ENCODE measurements at places on chromosomes 6 and 20.

- DNase-seq: no peak
- H3K4me1 ChIP-seq: no peaks in the 10 kb centered on the region
- H3K4me3 ChIP-seq: no peak overlapping the region
- H3K27ac ChIP-seq: no peak overlapping the region
Observed at GRCh38 chr6:10082385-10082784, 332.5 kb downstream of the TFAP2A start.

DNA sequence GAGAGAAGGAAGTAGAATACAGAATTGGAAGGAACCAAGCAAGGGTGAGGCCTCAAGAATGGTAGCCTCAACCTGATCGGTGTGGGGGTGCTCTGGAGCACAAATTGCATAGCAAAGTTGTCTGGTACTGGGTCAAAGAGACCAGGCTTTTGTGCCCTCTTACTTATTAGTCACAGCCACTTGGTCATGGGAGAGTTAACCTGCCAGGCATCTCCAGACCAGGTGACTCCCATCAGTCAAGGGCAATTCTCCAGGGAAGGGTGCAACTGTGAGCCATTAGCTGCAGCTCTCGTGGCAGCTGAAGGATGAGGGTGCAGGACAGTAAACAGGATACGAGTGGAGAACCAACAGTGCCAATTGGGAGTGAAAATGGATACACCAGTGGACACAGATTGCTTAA is 47.7 kb upstream of the PLCB4 start:
- no peak for DNase-seq
- H3K27ac ChIP-seq: no peak overlapping the region
- H3K4me1 ChIP-seq: peaks cover 35% of the 10 kb centered on the region
- H3K36me3 ChIP-seq: no peaks in the 10 kb centered on the region

DNA sequence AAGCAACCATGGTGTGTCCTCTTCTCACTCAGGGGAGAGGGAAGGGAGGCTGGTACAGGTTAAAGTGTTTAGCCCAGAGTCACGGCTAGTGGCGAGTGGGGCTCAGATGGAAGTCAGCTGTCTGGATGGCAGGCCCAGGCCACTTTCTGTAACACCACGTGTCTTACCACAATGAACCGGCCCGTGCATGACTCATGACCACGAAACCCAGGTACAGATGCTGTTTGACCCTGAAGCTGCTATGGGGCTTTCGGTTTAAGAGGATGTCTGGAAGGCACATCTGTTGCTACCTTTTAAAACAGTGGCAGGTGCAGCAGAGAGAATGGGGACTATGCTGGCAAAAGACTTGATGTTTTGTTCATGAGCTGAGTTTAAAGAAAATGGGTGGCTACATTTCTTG is 36.5 kb upstream of the MPC1 start:
- no peak overlapping the region for H3K27ac ChIP-seq
- no peak overlapping the region for H3K4me3 ChIP-seq
- H3K36me3 ChIP-seq: no peaks in the 10 kb centered on the region
- DNase-seq: no peak
- no peaks in the 10 kb centered on the region for H3K27me3 ChIP-seq
- H3K4me1 ChIP-seq: no peaks in the 10 kb centered on the region

DNA sequence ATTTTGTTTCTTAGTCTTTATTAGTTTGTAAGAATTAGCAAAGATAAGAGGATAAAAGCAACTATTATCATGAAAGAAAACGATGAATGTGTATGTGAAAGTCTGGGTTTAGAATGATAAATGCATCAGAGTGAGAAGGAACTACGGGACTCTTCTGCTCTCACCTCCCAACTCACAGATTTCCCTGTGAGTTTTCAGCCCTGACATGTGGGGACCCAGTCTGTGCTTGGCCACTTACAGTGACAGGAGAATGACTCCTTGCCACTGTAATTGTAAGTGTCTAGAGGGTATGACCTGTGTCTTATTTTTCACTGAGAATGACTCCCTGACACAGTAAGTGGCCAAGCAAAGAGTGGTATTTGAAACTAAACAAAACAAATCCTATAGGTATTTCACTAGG is 2.5 kb downstream of the HLA-DPA1 start:
- no peaks in the 10 kb centered on the region for H3K4me1 ChIP-seq
- no peaks in the 10 kb centered on the region for H3K27me3 ChIP-seq
- no peak overlapping the region for H3K4me3 ChIP-seq
- DNase-seq: no peak

DNA sequence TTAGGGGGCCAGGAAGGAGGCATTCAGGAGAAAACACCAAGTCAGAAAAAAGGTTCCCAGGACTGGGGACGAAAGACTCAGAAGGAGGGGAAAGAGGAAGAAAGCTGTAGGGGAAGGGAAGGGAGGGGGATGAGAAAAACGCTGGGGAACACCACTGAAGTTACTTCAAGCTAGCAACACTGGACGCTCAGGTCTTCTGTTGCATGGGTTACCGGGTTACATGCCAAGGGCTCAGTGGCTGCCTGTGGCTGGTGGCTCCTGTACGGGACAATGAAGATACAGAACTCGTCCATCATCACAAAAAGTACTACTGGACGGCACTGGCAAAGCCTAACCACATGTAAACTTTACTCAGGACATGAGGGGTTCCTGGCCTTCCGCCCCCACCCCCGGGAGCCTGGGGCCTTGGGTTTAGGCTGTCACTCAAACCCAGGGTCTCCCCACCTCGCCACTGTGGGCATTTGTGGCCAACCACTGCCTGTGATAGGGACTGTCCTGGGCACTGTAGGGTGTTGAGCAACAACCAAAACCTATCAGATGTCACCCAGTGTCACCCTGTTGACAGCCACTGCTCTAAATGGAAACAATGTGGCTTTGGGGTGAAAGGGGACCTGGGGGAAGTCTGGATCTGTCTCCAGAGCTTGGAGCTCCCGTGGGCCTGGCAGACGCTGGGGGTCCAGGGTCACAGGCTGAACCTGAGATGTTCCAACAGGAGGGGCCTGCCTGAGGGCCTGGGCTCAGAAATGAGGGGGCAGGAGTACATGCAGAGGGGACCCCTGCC is 40.3 kb upstream of the CD93 start:
- H3K27me3 ChIP-seq: no peaks in the 10 kb centered on the region
- H3K27ac ChIP-seq: no peak overlapping the region
- no peaks in the 10 kb centered on the region for H3K4me1 ChIP-seq
- no peaks in the 10 kb centered on the region for H3K36me3 ChIP-seq

DNA sequence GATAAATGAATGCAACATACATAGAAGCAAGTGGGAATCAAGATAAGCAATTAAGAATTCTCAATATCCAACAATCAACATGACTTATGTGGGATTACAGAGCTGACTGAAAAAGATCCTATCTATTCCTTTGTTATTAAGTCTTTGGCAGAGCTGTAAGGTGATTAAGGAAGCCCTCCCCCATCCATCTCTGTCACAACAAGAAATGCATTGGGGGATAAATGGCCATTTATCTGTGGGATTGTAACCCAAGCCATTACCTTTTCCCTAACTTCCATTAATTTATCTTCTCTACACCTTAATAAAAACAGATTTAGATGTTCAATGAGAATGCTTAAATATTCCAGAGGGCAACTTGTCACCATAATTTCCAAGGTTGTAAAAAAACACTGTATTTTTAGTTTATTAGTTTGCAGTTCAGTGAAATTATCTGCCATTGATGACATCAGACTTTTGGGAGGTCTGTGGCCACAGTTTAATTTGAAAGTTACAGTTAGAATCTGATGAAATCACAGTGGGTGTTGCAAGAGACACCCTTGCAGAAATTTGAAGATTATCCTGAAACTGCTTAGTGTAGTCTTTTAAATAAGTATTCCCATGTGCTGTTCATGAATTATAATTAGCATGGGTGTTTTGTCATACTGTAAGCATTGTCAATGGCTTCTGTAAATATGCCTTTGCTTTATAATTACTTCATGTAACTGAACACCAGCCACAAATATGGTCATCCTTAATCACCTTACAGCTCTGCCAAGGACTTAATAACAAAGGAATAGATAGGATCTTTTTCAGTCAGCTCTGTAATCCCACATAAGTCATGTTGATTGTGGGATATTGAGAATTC is 49.4 kb upstream of the FYN start:
- no peaks in the 10 kb centered on the region for H3K27me3 ChIP-seq
- no peak overlapping the region for H3K4me3 ChIP-seq
- H3K4me1 ChIP-seq: peaks cover 35% of the 10 kb centered on the region
- no peak overlapping the region for H3K27ac ChIP-seq
- DNase-seq: peak; percentile 17

GRCh38 chr6:157314705-157315321 is 8.5 kb downstream of the TMEM242 start:
- H3K4me1 ChIP-seq: no peaks in the 10 kb centered on the region
- H3K4me3 ChIP-seq: no peak overlapping the region
- no peak overlapping the region for H3K27ac ChIP-seq
- H3K27me3 ChIP-seq: no peaks in the 10 kb centered on the region

- DNase-seq: no peak
- no peak overlapping the region for H3K4me3 ChIP-seq
- H3K27ac ChIP-seq: no peak overlapping the region
- no peaks in the 10 kb centered on the region for H3K27me3 ChIP-seq
- H3K36me3 ChIP-seq: no peaks in the 10 kb centered on the region
Observed at GRCh38 chr20:58950603-58951002, 30.5 kb upstream of the NELFCD start.
